ENCODE measurements at places on chromosomes 7 and 10. TPM values are rescaled to one million over a fixed set of nuclear protein-coding genes. Genes with fewer than 3 reads are reported as not detected.
A peak's percentile ranks its signal among the peaks of the same experiment; 100 is the strongest.

DNA sequence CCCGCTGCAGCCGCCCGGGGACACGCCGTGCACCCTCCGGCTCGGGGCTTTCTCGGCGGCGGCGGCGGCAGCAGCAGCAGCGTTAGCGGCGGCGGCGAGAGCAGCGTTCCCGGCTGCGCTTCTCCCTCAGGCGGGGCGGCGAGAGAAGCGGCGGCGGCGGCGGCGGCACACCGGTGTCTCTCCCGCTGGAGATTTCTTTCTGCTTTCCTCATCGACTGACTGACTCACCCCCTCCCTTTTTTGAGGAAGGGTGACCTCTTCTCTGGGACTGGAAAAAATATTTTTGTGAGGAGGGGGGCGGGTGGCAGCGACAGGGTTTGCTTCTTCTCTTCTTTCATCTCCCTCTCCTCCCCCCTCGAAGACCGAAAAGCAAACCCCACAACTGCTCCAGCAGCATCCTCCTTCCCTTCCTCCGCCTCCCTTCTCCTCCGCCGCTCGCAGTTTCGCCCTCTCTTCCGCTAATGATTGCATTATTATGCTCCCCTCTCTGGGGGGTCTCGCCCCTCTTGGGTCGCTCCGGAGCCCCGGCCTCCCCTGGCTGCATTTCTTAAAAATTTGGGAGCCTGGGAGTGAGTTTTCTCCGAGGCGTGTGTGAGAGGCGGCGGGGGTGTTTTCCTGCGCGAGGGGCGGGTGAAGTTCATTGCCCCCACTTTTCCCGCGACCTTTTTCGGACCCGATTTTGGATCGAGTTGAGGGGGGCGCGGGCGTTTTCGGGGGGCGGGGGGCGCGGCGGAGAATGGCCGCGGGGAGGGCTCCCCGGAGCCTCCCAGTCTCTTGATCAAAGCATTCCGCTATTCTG lies 411 bp downstream of the AUTS2 start:
- no peak for DNase-seq

GRCh38 chr7:7183838-7184463 lies 1.6 kb downstream of the C1GALT1 start:
- DNase-seq = no peak

DNA sequence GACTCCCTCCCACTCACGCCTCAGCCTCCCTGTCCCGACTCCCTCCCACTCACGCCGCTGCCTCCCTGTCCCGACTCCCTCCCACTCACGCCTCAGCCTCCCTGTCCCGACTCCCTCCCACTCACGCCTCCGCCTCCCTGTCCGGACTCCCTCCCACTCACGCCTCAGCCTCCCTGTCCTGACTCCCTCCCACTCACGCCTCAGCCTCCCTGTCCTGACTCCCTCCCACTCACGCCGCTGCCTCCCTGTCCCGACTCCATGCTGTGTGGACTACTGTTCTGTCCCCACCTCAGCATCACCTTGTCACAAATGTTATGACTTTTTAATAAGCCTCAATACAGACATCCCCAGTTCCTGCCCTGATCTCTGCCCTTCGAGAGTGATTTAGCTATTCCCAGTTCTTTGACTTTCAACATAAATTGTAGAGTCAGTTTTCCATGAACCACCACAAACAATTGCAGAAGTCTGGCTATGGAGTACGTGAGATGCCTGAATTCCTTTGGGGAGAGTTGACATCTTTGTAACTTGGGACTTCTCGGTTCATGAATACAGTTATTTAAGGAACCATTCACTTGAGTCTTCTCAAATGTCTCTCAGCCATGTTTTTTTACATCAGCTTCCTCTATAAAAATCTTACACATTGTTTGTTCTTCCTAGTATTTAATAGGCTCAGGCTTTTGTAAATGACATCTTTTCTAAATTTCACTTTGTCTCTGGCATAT lies 71.9 kb downstream of the FOXL3 start:
- no peak for DNase-seq

DNA sequence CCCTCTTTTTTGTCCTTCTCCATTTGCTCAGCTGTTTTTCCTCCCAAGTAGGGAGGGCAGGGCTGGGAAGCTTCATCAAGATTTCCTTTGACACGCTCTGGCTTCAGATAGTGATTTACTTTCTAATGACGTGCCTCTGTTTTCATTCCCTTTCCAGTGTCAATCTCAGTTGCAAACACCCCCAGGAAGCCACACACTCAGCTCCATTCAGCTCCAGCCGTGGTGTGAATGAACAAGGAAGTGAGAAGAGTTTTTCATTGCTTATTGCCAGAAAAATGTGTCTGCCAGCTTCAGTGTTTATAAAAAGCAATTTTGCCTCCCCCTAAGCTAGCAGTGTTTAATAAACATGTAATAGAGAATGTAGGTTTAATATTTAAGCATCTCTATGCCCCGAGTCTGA lies 108.7 kb upstream of the DPP6 start:
- DNase-seq = no peak

- DNase-seq = no peak
Measured at GRCh38 chr7:3007696-3008095, 36.0 kb downstream of the CARD11 start.

GRCh38 chr10:69612760-69613159 lies 17.3 kb upstream of the FAM241B start:
- DNase-seq = no peak

DNA sequence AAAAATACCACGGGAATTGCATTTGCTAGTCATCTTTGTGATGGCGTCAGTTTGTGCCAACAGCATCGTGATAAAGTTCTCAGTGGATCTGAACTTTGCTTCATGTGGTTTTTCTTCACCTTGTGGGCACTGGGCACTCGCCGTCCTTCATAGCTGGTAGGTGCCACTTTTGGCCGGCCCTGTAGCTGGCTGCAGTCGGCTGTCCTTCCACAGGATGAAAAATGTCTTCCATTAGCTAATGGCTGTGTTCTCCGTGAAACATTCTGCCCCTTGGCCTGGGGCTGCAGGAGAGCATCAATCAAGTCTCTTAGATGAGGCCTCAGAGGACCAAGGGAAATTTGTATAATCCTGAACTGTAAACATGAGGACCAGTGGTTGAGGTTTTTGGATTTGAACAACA lies 145.3 kb downstream of the DYNC1I1 start:
- no peak for DNase-seq

DNA sequence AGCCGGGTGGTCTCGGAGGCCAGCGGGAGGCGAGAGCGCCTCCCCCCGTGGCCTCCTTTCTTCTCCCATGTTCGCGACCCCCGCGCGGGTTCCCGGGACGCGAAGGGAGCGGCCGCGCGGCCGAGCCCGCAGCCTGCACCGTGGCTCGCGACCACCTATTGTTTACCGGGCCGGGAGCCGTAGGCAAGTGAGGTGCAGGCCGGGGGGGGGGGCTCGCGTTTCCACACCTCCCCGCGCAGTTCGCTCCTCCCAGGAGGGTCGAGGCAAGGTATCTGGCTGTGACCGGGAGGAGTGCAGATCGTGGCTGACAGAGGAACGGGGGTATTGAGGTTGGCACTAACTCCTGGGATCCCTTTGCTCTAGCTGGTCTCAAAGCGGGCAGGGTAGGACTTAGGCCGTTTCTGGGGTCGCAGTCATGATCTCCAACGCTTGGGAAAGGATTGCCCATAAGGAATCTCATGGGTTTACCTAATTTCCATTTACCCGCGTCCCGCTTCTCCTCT lies 734 bp downstream of the PTPN12 start:
- no peak for DNase-seq

GRCh38 chr10:28811639-28812349 lies 134.5 kb downstream of the BAMBI start:
- no peak for DNase-seq

- DNase-seq = peak; percentile 62
Measured at GRCh38 chr10:97279121-97279815, 13.2 kb downstream of the ARHGAP19 start.

DNA sequence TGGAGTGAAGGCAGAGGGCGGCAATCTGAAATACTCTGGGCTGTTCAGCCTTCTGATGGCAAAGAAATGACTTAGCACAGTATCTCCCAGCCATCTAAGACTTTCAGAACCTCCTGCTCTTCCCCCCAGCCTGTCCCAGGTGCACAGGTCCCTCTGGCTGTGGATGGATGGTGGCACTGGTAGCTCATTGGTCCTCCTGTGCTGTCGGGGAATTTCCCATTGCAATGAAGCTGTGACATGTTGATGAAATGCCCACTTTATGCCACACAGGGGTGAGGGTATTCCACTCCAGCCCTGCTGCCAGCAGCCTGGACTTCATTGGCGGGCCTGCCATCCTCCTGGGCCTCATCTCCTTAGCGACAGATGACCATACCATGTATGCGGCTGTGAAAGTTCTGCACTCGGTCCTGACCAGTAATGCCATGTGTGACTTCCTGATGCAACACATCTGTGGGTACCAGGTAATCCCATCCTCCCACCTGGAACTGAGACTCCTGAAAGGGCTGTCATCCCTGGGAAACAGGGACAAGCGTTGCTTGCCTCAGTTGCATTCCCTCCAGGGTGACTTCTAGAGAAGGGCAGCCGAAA lies 105.9 kb downstream of the WDFY4 start:
- DNase-seq = no peak

DNA sequence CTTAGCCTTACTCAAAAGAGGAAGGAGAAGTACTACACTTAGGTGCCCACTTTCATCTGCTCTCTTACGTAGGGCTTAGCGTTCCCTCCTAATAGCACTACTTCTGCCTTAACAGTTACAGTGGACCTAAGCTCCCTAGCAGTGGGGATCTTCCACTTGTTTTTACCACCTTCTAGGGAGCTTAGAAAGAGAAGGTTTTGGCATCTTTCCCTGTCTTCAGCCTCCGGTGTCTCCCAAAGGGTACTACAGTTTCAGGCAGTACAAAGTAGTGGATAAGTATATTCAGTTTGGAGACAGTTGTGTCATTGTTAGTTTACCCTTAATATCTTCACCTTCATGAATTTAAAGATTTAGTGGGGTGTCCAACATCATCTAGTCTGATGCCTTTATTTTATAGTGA lies 14.6 kb downstream of the CHRM2 start:
- DNase-seq = no peak

DNA sequence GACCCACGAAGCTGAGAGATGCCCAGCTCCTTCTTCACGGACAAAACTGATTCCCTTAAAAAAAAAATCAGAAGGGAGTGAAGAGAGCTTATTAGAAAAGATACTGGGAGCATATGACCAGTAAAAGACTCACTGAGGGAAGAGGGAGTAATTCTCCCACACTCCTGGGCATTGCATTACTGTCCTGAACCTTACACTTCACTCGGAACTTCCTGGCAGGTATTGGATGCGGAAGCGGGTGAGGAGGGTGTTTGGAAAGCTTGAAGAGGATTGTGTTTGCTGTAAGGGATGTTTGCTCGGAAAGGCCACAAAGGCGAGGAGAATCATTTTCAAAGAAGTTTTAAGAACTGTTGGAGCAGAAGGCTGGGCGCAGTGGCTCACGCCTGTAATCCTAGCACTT lies 375 bp downstream of the HKDC1 start:
- DNase-seq = no peak

GRCh38 chr10:112585960-112586359 lies 138.9 kb downstream of the VTI1A start:
- DNase-seq = no peak

- DNase-seq = no peak
Measured at GRCh38 chr10:102083541-102083940, 18.4 kb downstream of the HPS6 start.

DNA sequence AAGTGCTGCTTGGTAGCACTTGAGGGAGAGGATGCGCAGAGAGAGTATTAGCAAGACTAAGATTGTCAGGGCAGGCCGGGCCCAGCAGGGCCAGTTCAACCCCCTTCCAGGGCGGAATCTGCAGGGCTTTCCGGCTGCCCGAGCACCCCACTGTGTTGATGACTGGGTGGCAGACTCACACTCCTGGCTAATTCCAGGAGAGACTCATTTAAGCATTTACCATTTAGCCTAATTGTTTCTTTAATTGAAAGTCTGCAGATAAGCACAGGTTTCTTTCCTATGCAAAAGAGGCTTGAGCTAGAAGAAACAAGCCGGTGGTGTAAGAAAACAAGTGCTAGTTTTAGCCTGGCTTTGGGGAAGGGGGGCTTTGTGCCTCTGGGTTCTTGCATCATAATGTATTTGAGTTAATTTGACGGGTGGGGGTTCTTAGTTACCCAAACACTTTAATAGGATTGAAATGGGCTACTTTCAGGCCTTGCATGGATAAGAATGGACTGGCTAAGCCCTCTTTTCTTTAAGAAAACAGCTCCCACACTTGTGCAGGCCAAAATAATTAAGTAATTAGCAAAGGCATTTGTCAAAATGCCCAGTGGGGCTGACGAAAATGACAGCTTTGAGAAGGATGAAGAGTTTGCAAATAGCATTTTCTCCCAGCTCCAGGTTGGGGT lies 201.3 kb downstream of the MYOF start:
- DNase-seq = no peak

GRCh38 chr7:26368542-26368941 lies 76.9 kb downstream of the SNX10 start:
- DNase-seq = no peak

GRCh38 chr10:29866356-29866755 lies 193.0 kb downstream of the JCAD start:
- DNase-seq = no peak

- DNase-seq = no peak
Measured at GRCh38 chr7:135946289-135947055, 30.7 kb downstream of the MTPN start.

GRCh38 chr10:129773359-129773990 lies 190.6 kb downstream of the EBF3 start:
- no peak for DNase-seq

DNA sequence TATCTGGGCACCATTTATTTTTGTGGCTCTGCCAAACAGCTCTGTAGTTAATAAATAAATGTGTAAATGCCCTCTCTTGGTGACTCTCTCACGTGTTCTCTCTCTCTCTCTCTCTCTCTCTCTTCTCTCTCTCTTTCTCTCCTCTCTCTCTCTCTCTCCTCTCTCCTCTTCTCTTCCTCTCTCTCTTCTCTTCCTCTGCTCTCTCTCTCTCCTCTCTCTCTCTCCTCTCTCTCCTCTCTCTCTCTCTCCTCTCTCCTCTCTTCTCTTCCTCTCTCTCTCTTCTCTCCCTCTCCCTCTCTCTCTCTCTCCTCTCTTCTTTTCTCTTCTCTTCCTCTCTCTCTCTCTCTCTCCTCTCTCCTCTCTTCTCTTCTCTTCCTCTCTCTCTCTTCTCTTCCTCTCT lies 145.8 kb upstream of the TMEM72 start:
- no peak for DNase-seq

- DNase-seq = no peak
Measured at GRCh38 chr7:40826411-40827221, 691.8 kb downstream of the SUGCT start.

GRCh38 chr7:37973915-37974314 lies 53.5 kb downstream of the EPDR1 start:
- no peak for DNase-seq

DNA sequence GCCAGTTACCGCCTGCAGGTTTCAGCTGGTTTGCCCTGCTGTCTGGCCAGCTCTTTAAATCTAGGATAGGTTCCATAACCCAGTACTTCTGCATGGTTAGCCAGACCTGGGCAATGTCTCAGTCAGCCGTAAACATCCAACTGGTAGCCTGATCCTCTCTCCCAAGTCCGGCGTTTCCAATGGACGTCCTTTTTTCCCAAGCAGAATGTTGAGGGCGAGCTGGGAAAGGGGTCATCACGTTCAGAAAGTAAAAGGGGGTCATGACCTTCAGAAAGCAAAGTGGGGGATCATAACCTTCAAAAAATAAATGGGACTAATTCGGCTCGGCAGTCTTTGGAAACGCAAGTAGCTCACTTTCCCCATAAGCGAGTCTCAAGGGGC lies 430 bp downstream of the PON3 start:
- no peak for DNase-seq

DNAJC12 gene
- total RNA-seq = 53.7 TPM

PARP12 gene
- 25.6 TPM for total RNA-seq

MRC1 gene
- total RNA-seq = 0.14 TPM

HMX2 gene
- total RNA-seq = 1.1 TPM

CHRM2 gene
- not detected for total RNA-seq

CTNNA3 gene
- 0.23 TPM for total RNA-seq

C10orf53 gene
- total RNA-seq = not detected

ST8SIA6 gene
- 0.57 TPM for total RNA-seq

TMEM176B gene
- not detected for total RNA-seq

Measured in NCI-H460 (cell line).